Stimulated activated CD4-positive, alpha-beta T cell treated with anti-CD3 and anti-CD28 coated beads, Interleukin-15, amount 100 ng/mL, for 24 hours (primary cell): ENCODE measurements at places on chromosomes 6 and 20.

- DNase-seq, result peak; percentile 33
Observed at GRCh38 chr6:107670792-107671199, 153.3 kb downstream of the SCML4 start.

- no peak for DNase-seq
Observed at GRCh38 chr6:4848382-4849068, 72.3 kb downstream of the CDYL start.

GRCh38 chr6:170564936-170565530 lies 10.9 kb downstream of the TBP start:
- DNase-seq, result no peak

GRCh38 chr20:56488566-56488965 lies 20.1 kb downstream of the RTF2 start:
- no peak for DNase-seq

- no peak for DNase-seq
Observed at GRCh38 chr6:54892831-54893230, 46.3 kb downstream of the FAM83B start.

GRCh38 chr6:110037726-110038295 lies 59.7 kb downstream of the GPR6 start:
- no peak for DNase-seq
